SK-N-SH (cell line): ENCODE measurements at places on chromosomes 3 and 15. TPM values are rescaled to one million over a fixed set of nuclear protein-coding genes. Genes with fewer than 3 reads are reported as not detected.

DNA sequence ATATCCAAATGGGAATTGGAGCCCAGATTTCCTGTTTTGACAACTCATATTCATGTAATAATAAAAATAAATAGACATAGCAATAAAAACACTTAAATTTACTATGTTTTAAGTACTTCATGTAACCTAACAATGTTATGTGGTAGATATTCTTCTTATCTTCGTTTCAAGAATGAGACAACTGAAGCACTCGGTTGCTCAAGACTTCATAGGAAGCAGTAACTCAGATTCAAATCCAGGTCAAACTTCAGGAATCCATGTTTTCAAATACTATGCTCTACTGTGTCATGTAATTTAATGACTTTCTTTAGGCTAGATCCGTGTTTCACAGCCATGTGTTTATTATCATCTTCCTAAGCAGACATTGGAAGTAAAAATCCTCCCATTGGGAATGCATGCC lies 492.2 kb downstream of the CNTN3 start:
- DNase-seq = no peak

GRCh38 chr3:110905121-110905520 lies 166.5 kb upstream of the NECTIN3 start:
- DNase-seq = no peak

DNA sequence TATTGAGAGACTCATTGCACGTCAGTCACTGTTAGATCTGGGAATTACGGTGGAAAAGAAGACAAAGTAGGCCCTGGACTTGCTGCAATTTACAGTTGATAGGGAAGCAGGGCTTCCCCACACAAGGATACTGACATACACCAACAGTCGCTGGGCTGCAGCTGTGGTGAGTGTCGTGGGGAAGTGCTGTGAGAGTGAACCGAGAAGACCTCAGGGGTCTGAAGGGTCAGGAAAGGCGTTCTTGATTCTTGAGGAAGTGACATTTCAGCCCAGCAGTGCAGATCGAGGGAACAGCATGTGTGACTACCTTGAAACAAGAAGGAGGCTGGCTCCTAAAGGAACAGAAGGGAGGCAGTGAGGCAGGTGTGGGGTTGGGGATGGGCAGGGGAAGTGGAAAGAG lies 22.5 kb downstream of the MYZAP start:
- no peak for DNase-seq

DNA sequence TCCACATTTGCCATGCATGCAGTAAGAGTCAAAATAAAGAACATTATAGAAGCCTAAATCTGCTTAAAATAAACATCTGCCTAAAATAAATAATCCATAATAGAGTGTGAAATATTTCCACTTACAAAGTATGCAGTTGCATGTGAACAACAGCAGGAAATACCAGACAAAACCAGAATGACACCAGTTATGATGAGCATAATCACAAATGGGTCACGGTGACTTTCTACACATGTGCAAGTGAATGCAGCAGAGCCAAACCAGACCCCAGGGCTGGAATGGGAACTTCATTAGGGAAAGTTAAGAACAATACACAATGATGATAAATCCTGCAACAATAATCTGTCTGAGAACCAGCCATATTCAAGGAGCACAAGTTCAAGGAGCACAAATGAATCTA lies 615.5 kb downstream of the ROBO2 start:
- DNase-seq = no peak

GRCh38 chr15:32794973-32795372 lies 77.2 kb downstream of the GREM1 start:
- no peak for DNase-seq

GRCh38 chr3:124976383-124976782 lies 41.8 kb upstream of the MUC13 start:
- no peak for DNase-seq

GRCh38 chr15:58249646-58250312 lies 111.6 kb downstream of the AQP9 start:
- no peak for DNase-seq

DNA sequence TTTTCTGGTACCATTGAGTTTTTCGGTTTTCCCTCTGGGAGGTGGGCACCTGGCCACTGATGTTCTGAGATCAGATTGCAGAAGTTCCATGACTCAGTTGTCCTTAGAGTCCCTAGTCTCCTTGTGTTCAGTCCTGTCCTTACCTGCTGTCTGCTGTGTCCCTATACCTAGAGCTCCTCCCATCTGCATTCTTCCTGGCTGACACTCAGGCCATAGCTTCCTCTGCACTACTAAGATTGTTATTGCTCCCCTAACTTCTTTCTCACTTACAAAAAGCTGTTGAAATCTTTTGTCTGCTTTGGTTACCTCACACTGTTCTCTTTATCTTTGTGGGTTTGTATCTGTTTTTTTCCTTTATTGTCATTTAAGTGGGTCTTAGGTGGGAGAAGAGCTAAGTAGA lies 13.2 kb downstream of the USP3 start:
- DNase-seq = no peak

- DNase-seq = no peak
Measured at GRCh38 chr3:23422517-23422851, 219.4 kb downstream of the UBE2E2 start.

GRCh38 chr3:59709702-59710553 lies 660.1 kb upstream of the CFAP20DC start:
- no peak for DNase-seq

GRCh38 chr3:136255672-136256406 lies 5.7 kb downstream of the PCCB start:
- DNase-seq = no peak

- DNase-seq = no peak
Measured at GRCh38 chr3:43320288-43320687, 33.9 kb downstream of the SNRK start.

GRCh38 chr3:111692593-111693552 lies 97.7 kb upstream of the ZBED2 start:
- DNase-seq = no peak

DNA sequence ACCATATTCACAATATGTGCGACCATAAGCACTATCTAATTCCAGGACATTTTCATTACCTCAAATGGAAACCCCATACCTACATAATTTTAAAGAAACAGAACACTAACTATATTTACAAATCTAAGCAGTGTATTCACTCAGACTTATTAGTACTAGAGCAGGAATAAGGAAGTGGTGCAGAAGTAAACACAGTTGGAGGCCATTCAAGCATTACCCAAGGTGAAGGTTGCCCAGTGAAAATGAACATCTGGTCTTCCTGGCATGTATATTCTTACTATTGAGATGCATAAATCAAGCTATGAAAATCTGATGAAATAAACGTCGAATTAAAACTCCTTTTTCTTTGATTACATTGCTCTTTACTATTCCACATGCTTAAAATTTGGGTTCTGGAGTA lies 78.9 kb upstream of the TTC14 start:
- no peak for DNase-seq

DNA sequence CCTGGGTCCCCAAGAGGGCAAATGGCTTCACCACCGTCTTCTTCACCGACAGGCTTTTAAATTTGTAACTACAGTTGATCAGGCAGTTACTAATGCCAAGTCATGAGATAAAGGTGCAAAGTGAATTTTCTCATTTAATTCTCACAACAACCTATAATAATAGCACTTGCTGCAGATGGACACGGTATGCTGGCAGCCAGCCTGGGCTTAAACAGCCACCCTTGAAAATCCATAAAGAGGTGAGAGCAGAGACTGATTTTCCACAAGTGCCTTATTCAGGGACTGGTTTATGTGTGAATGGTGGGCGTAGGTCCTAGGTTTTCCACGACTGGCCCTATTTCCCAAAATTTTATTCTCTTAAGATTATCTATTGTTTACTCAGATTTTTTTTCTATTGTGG lies 117.8 kb downstream of the RAB11A start:
- DNase-seq = no peak

DNA sequence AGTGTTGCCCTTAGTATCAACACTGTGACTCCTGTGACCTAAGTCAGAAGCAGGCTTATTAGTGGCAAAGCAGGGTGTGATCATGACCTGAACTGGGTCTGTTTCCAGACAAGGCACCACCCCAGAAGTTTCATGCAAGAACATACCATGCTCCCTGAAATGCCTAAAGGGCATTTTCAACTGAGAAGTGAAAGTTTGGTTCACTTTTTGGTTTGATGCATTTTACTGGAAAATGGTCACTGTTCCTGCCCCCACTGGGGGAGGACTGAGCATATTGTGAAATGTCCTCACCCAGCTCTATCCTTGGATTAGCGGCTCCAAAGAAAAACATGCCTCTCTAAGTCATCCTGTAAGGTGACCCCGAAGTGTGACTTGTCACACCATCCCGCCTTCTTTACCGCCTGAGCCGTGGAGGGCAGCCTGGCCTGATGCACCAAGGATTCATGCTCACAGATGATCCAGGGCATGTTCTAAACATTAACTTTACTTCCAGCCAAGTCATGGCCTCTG lies 3.1 kb upstream of the FAM240A start:
- no peak for DNase-seq

DNA sequence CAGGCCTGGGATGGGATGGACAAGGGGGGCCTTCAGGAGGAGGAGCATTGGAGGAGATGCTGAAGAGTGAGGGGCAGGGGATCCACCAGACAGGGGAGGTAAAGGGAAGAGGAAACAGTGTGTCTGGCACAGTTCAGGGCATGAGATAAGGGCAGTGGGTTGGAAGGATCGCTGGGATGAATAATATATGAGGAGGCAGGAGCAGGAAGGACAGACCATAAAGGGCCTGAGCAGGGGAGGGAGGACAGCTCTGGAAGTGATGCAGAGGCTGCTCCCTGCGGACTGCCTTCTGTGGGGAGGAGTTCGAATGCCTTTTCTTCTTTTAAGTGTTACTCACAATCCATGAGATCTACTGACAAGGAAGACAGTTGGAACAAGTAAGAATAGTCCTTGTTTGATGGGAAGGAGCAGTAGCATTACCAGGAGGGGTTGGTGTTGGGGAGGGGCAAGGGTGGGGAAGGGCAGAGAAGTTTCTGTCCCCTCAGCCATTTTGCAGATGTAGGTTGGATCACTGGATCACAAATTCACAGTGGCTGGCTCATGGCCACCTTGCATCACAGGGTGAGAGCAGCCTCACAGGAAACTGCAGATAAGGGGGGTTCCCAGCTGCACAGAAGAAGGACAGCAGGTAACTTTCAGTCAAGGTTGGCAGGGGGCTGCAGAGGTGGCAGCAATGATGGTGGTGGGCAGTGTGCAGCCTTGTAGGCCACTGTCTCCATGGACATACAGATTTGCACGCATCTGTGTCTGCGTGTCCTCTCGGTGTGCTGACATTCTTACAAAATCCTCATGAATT lies 91.9 kb upstream of the SNRPN start:
- no peak for DNase-seq

ADAMTSL3 gene
- polyA plus RNA-seq = 0.02 TPM in 1 of 2 replicates, not detected in the other

CEP97 gene
- polyA plus RNA-seq = 1.3 and 1.5 TPM in 2 replicates

XCR1 gene
- not detected in 2 replicates for polyA plus RNA-seq

OR5K2 gene
- not detected in 2 replicates for polyA plus RNA-seq

STAB1 gene
- 0.03 and 0.05 TPM in 2 replicates for polyA plus RNA-seq
